EL (cell line): ENCODE measurements at places on chromosomes 7 and 10.

DNA sequence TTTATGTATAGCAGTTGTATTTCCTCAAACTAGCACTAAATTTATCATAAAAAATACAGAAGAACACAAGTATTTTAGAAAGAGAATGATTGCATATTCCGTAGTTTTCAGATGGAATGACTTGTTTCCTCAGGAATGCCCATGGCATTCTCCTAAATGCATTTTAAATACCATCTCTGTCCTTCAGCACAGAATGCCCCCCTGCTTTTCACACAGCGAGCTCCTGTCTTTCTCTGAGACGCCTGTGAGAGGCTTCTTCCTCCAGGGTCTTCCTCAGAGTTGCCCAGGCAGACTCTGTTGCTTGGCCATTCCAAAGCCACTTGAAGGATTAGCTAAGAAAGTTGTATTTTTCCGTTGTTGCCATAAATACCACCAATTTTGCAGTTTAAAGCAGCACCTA lies 10.1 kb downstream of the LANCL2 start:
- DNase-seq: no peak

GRCh38 chr10:132328738-132329137 lies 3.3 kb upstream of the LRRC27 start:
- DNase-seq: no peak

DNA sequence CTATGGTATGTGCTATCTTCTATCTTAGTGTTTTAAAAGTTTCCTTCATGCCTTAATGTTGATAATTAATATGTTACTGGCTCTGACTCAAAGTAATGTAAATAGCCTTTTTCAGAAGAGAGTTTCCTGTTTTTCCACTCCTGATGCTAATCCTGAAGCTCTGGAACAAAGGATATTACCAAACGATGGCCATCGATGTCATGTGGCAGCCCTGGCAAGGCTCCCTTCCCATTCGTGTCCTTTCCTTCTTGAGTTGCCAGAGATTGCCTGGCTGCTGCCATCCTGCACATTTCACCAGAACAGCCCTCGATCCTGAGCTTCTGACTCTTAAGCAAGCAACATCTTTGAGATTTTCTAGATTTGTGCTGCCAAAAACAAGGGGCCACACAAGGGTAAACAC lies 46.0 kb downstream of the RNF133 start:
- DNase-seq: no peak

DNA sequence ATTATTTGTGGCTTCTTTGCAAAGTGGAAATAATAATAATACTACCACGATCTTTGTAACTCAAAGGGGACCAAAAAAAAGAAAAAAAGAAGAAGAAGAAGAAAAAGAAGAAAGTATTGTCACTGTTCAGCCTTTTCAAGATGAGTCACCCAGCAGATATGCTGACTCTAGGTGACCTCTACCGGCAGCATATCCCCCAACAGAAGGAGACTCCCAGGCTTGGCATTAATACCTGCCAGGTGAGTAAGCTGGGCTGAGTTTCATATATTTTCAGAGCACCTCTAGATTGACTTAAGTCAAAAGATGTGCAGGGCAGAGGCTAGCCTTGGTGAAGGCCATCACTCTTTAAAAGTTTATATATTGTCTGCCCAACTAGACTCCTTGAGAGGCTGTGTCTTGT lies 30.4 kb upstream of the GPR26 start:
- peak; percentile 16 for DNase-seq

DNA sequence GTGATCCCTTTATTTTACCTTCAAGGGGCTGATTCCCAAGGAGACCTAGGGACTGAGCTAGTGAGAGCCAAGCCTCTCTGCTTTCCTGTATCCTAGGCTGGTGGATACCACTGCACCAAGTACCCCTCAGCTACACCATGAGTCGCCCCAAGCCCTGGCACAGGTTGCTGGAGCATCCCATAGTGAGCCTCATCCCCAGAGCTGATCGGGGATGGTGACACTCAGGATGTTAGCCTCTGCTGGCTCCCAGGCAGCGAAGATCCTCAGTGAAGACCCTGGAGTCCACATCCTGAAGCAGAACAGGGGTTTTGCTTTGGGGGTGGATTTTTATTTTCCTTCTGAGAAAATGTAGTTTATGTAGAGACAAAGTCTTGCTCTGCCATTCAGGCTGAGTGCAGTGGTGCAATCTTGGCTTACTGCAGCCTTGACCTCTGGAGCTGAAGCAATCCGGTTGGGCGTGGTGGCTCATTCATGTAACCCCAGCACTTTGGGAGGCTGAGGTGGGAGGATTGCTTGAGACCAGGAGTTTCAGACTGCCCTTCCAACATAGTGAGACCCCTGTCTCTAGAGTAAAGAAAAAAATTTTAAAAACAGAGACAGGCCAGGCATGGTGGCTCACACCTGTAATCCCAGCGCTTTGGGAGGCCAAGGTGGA lies 12.5 kb upstream of the ZNF212 start:
- DNase-seq: no peak

DNA sequence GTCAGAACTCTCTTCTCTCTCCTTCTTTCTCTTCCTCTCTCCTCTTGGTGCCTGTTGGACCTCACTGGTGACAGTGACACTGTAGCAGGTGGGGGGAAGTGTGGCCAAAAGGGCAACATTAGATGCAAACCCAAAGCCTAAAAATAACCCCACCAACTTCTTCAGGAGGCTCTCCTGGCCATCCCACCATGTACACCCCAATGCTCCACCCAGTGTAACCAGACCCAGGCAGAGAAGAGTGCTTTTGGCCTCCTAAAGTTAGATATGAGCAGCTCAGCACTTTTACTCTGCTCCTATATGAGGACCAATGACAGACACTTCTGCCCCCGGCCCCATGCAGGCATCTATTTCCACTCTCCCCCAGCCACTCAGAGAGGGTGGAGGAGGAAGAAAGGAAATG lies 5.5 kb downstream of the MYOZ1 start:
- DNase-seq: no peak

DNA sequence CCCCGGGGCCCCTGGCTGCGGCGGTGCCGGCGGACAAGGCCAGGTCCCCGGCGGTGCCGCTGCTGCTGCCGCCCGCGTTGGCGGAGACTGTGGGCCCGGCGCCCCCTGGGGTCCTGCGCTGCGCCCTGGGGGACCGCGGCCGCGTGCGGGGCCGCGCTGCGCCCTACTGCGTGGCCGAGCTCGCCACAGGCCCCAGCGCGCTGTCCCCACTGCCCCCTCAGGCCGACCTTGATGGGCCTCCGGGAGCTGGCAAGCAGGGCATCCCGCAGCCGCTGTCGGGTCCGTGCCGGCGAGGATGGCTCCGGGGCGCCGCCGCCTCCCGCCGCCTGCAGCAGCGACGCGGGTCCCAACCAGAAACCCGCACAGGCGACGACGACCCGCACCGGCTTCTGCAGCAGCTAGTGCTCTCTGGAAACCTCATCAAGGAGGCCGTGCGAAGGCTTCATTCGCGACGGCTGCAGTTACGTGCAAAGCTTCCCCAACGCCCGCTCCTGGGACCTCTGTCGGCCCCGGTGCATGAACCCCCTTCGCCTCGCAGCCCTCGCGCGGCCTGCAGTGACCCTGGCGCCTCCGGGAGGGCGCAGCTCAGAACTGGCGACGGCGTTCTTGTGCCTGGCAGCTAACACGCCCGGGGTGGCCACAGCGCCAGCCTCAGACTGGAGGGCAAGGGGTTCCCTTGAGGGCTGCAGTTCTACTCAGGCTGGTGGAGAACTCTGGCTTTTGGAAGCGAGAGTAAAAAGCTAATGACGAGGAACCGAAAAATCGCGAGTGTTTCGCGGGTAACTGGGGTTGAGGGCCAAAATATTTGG lies 804 bp downstream of the FRAT1 start:
- DNase-seq: peak; percentile 42

DNA sequence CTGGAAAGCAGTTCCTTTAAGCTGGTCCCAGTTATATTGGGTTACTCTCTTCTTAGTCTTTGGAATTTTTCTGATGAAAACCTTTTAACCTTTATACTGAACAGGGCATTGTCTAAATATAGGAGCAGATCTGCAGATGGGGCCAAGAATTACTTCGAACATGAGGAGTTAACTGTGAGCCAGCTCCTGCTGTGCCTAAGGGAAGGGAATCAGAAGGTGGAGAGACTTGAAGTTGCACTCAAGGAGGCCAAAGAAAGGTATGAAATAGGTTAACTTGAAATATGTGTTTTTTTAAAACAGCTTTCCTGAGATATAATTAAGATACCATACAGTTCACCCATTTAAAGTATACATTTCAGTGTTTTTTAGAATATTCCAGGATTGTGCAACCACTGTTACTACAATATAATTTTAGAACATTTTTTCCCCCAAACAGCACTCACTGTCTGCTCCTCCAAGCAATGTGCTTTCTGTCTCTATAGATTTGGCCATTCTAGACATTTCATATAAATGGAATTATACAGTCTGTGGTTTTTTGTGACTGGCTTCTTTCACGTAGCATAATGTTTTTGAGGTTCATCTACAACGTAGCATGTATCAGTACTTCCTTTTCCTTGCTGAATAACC lies 18.9 kb downstream of the OPTN start:
- DNase-seq: no peak

DNA sequence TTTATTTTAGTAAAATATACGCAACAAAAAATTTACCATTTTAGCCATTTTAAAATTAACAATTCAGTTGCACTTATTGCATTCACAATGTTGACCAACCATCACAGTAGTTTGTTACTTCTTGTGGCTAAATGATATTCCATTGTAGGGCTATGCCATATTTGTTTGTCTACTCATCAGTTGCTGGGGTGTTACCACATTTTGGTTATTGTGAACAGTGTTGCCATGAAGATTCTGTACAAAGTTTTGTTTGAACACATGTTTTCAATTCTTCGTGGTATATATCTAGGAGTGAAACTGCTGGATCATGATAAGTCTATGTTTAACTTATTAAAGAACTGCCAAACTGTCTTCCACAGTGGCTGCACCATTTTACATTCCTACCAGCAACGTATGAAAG lies 46.3 kb upstream of the ZNF365 start:
- DNase-seq: no peak

GRCh38 chr7:105269397-105269796 lies 119.3 kb downstream of the SRPK2 start:
- no peak for DNase-seq

GRCh38 chr10:3692387-3692999 lies 92.5 kb downstream of the KLF6 start:
- no peak for DNase-seq

GRCh38 chr7:101935521-101936141 lies 118.2 kb downstream of the CUX1 start:
- no peak for DNase-seq

DNA sequence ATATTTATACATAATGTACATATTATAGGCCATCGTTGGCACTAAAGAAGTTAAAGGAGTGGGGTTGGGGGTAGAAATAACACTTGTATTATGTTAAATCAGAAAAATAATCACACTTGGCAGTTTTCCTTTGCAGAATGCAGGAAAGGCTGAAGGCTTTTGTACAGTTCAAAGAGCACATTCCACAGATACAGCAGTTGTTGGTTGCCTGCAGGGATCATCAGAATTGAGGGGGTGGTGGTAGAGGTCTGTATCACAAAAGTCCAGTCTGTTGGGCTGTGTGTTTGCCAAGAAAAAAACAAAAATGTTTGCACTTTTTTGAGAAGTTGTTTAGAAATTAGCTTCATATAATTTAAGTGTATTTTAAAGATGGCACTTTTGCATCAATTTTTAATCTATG lies 231.8 kb upstream of the FOXP2 start:
- DNase-seq: no peak
